Spinal cord (tissue), 10 donors: ENCODE measurements at places on chromosomes 12 and 14. TPM values are rescaled to one million over a fixed set of nuclear protein-coding genes. Genes with fewer than 3 reads are reported as not detected.
A peak's percentile ranks its signal among the peaks of the same experiment; 100 is the strongest.

Gene SERPINA5
- 1.6 TPM for total RNA-seq

DNA sequence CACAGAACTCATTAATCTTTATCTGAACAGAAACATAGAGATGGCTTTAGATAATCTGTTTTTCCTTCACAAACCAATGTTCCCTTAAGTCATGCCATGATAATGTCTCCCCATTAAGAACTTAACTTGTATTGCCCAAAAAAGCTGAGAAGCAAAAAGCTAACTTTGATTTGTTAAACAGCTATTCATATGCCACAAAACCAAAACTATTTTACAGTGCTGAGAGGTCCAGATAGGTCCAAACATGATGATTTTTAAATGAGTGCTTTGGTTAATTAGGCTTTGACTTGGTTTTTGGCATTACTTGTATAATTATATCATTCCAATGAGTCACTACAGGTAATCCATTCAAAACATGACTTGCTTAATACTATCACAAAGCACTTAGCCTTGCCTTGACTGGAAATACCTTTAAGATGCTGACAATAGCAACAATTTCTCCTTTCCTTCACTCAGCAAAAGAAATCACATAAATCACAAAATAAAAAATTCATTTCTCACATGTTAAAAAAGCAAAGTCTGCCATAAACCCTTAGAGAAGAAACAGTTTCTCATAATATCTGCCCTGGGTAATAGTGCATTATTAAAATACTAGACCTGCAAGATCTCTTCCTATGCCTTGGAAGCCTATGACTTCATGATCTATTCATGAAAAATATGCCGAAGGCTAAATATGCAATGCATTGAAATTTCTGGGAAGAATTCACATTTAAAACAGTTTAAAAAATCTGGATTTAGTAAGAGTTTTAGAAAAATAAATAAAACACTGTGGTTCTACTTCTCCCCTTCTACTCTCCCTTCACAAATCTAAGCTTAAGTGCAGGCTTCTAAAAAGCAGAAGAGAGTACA lies 52.0 kb upstream of the SAV1 start:
- DNase-seq: no peak

DNA sequence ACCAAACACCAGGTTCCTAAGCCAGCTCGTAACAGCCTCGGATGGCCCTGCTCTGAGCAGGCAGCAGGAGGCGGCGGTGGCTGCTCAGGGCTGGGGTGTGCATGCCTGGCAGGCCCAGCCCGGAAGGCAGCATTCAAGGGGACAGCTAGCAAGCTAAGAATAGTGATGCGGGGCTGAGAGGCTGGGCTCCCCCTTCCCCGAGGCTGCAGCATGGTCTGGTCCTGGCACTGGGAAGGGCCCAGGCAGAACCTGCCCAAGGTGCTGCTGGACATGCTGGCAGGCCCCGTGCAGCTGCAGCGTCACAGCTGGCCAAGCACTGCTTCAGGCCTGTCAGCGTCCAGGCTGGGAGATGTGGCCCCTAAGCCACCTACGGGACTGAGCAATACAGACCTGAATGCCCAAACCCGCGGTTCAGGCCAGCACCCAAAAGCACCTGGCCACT lies 26.4 kb upstream of the NUDT14 start:
- DNase-seq: no peak

Gene RHEBL1
- 1.5 TPM for total RNA-seq

- DNase-seq: no peak
Observed at GRCh38 chr12:19244312-19244711, 114.8 kb downstream of the PLEKHA5 start.

DNA sequence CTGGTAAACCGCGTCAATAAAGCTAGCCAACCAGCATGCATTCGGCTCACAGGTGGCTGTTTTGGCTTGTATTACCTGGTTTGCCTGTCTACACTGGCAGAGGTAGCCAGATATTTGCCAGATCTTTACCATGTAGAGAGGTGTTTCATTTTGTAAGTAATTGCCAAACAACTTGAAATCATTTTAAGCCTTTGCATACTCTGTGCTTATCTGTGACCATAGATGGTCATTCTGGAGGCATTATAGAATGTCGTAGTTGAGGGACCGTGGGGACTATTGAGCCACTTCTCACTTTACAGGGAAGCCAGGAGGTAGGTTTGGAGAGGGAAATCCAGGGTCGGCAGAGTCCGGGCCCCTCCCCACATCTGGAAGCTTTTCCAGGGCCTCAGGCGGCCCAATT lies 5.9 kb downstream of the ADGRD1 start:
- DNase-seq: no peak

- DNase-seq: peak; percentile 93
Observed at GRCh38 chr12:48996794-48997718, 2.1 kb downstream of the DDN start.

GRCh38 chr12:26278266-26278665 lies 82.9 kb downstream of the SSPN start:
- no peak for DNase-seq

Gene AQP2
- total RNA-seq: not detected

DNA sequence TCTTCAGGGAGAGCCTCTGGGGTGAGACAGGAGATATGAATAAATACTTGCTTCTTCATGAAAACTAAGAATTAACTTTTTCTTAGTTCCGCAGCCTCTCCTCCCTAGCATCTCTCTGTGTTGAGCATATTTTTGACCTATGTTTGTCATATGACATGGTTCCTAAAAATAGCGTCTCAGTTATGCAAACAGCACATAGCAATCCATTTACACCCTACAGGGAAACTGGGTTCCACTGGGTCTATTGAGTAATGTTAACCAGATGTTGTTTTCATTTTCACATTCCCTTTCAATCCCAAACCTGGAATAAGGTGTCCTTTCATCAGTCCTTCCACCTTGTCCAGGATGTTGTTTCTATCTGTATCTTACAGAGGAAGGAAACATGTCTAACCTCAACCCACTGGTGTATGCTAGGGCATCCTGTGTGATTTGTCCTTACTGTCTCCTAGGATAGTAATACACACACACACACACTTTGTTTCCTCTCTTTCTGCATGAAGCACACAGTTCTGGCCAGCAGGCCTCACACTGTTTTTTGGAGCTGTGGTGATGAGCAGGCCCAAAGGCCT lies 1543.5 kb downstream of the AACS start:
- no peak for DNase-seq

Gene DNAH10
- total RNA-seq: 4.5 TPM

- no peak for DNase-seq
Observed at GRCh38 chr12:24480766-24481449, 468.0 kb downstream of the BCAT1 start.

GRCh38 chr12:68367116-68367515 lies 35.0 kb upstream of the MDM1 start:
- DNase-seq: no peak

Gene KRT8
- total RNA-seq: 12.0 TPM

DNA sequence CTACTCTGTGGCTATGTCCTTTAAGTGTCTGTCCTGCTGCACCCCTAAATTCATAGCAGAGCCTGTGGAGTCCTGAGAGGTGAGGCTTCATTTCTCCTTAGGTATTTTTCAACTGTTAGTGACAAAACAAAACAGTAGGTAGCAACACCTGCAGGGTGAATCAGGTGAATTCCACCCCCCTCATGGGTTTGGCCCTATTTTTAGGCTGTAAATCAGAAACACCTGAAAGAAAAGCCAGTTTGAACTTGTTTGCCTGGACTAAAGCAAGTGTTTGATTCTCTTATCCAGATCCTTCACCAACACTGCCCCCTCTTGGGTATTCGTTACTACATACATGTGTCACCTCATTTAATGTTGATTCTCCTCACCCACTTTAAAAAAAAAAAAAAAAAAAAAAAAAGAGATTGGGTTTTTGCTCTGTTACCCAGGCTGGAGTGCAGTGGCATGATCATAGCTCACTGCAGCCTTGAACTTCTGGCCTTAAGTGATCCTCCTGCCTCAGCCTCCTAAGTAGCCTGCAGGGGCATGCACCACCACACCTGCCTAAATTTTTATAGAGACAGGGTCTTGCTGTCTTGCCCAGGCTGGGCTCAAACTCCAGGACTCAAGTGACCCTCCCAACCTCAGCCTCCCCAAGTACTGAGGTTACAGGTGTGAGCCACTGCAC lies 10.3 kb downstream of the TBPL2 start:
- DNase-seq: no peak

- no peak for DNase-seq
Observed at GRCh38 chr14:50233166-50233950, 2.0 kb upstream of the SOS2 start.

Gene TXNDC16
- 20.9 TPM for total RNA-seq

Gene GLIPR1L2
- 5.2 TPM for total RNA-seq

GRCh38 chr14:37438444-37438843 lies 156.6 kb downstream of the FOXA1 start:
- DNase-seq: no peak

GRCh38 chr12:114835031-114835430 lies 151.1 kb upstream of the TBX3 start:
- DNase-seq: no peak

Gene B3GNT4
- total RNA-seq: 6.0 TPM

DNA sequence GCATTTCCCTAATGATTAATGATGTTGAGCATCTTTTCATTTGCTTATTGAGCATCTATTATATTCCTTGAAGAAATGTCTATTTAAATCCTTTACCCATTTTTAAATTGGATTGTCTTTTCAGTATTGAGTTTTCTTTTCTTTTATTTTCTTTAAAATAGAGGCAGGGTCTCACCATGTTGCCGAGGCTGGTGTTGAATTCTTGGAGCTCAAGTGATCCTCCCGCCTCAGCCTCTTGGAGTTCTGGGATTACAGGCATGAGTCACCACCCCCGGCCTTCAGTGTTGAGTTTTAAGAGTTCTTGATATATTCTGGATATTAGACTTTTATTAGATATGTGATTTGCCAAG lies 73.3 kb upstream of the HECTD1 start:
- DNase-seq: no peak

Gene TAS2R9
- 0.44 TPM for total RNA-seq

DNA sequence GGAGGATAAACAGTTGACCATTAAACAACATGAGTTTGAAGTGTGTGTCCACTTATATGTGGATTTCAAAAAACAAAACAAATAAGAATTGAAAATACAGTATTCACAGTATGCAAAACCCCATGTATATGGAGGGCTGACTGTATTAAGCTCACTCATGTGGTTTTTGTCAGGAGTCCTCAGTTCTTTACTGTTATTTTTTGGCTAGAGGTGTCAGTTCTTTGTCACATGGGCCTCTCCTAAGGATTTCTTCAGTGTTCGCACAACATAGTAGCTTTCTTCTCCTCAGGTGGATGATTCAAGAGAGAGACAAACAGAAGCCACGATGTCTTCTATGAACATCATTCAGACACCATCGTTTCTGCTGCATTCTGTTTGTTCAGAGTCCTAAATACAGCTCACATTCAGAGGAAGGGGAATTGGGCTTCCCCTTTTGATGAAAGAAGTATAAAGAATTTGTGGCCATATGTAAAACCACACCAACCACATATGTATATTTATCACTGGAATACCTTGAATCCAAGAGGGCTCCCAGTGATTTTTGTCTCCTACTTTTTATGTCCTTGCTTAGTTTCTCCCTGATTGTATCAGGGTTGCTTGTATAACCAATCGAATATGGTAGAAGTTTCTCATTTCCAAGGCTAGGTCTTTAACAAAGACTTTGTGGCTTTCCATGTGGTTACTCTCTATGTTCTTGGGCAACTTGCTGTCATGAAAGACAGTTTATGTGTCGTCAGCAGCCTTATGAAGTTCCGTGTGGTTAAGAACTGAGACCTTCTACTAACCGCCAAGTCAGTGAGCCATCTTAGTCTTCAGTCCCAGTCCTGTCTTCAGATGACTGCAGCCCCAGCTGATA lies 18.9 kb downstream of the MNAT1 start:
- DNase-seq: no peak

Gene FOXN4
- total RNA-seq: 0.33 TPM

GRCh38 chr14:102873131-102873530 lies 49.3 kb upstream of the AMN start:
- no peak for DNase-seq

DNA sequence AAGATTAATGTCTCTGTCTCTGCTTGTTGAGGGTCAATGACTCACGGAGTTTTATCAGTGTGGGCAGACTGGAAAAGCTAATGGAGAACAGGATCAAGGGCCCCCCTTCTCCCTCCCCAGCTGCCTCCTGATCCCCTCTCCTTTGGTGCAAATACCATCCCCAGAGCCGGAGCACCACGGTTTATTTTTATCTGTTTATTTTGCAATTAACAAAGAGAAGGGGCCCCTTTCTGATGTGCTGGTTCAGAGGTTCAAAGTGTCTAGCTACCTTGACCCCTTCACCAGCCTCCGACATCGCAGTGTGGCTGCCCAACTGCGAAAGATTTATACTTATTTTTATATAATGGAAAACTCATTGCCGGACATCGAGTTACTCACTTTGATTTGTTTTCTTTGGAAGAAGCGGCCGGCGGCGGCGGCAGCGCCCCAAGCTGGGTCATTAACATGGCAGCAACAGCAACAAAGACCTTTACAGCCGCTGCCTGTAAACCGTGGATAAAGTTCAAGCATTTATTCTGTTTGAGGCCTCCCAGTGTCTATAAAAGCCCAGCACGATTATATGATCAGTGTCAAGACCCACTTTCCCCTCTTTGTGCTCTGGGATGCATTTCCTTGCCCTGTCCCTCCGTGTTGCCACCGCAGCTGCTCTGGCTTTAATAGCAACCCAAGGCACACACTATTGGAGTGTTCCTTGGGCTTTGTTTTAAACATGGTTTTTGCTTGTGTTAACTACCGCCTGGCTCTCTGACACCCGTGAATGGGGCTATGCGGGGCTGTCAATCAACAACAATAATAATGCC lies 47.4 kb upstream of the PARP11 start:
- peak; percentile 75 for DNase-seq

GRCh38 chr12:71947645-71948105 lies 9.0 kb downstream of the TPH2 start:
- peak; percentile 17 for DNase-seq
